ENCODE measurements at places on chromosomes 2 and 18. TPM values are rescaled to one million over a fixed set of nuclear protein-coding genes. Genes with fewer than 3 reads are reported as not detected.

RBM44 gene
- 0.33 TPM for total RNA-seq

SALL3 gene
- total RNA-seq: 0.52 TPM

GCG gene
- total RNA-seq: not detected

CNNM4 gene
- total RNA-seq: 4.4 TPM

LYPD1 gene
- 12.8 TPM for total RNA-seq

DCDC2C gene
- not detected for total RNA-seq

ANAPC1 gene
- 49.9 TPM for total RNA-seq

DYSF gene
- 2.3 TPM for total RNA-seq

EGR4 gene
- not detected for total RNA-seq

AGPS gene
- total RNA-seq: 40.3 TPM

PID1 gene
- 48.6 TPM for total RNA-seq

REG3G gene
- not detected for total RNA-seq

Data from smooth muscle cell of the pulmonary artery (primary cell).